Hepatocyte (in vitro differentiated cells): ENCODE measurements at places on chromosomes 6 and 20. TPM values are rescaled to one million over a fixed set of nuclear protein-coding genes. Genes with fewer than 3 reads are reported as not detected.

- no peak for DNase-seq
Measured at GRCh38 chr20:47960769-47961541, 175.7 kb upstream of the SULF2 start.

- DNase-seq = no peak
Measured at GRCh38 chr20:37907677-37908401, 4.9 kb downstream of the VSTM2L start.

- peak; percentile 33 for DNase-seq
Measured at GRCh38 chr20:62624325-62624690, 18.0 kb upstream of the SLCO4A1 start.

GRCh38 chr6:23951691-23952090, 174.3 kb upstream of the NRSN1 start:
- DNase-seq = no peak

- DNase-seq = no peak
Measured at GRCh38 chr20:18362916-18363315, 74.6 kb downstream of the ZNF133 start.

DNA sequence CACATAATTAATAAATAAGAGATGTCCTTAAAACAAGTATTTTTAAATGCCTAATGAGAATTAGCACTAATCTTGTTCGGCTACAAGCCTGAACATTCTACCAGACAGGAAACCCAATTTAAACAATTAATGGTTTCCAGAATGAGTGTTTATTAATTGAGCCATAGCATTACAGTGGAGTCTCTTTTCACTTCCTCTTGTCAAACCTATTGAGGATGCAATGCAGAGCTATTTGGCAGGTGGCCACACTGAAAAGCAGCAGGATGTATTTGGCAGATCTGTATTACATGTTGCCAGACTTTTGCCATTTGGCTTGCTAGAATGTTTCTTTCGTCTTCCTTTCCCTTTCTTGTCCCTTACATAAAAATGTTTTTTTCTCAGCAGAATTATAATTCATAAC, 475.2 kb upstream of the MARCKS start:
- DNase-seq = no peak

DNA sequence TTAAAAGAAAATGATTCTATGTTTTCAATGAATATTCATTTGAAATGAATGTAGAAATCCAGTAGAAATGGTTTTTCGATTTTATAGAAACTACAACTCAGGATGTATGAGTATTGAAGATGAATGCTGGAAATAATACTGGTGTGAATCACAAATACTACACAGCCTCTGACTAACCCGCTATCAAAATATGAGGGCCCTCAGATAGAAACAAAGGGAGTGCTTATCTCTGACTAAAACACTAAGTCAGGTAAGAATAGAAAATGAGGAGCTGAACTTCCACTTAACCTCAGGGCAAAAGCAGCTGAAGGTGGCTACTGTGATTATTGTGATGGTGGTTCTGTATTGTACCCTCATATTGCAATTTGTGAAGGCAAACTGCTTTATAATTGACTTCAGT, 220.9 kb upstream of the RNF217 start:
- DNase-seq = no peak

GRCh38 chr20:3209257-3209945, at the start of gene ITPA:
TSS of gene ITPA (plus strand) at chr20:3209498. CDS start at chr20:3209552, 54 bp downstream.
- DNase-seq = peak; percentile 63

GRCh38 chr6:133404151-133404550, 163.0 kb downstream of the EYA4 start:
- no peak for DNase-seq

Gene PEX3
- total RNA-seq = 19.0 and 23.2 TPM in 2 replicates

Gene KIAA1755
- total RNA-seq = 2.0 and 3.4 TPM in 2 replicates

Gene GUCA1A
- total RNA-seq = 0.43 and 0.92 TPM in 2 replicates
